ENCODE measurements at places on chromosomes 11 and 22.

DNA sequence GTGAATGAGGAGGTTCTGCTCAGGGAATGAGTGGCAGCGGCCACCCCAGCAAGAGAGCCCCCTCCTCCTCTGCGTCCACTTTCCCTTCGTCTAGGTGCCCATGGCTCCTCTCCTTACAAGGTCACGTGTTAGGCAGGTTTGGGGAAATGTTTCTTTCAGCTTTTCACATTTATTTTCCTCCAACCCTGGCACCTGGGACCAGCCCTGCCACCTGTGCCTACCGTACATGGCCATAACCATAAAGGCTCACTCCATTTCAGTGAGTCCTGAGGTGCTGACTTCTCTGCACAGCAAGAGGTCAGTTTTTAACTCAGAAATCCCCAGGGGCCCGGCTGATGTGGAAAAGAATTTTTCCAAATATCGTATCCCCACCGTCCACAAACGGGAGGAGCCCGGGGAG, 71.2 kb downstream of the FLI1 start:
- DNase-seq = no peak

DNA sequence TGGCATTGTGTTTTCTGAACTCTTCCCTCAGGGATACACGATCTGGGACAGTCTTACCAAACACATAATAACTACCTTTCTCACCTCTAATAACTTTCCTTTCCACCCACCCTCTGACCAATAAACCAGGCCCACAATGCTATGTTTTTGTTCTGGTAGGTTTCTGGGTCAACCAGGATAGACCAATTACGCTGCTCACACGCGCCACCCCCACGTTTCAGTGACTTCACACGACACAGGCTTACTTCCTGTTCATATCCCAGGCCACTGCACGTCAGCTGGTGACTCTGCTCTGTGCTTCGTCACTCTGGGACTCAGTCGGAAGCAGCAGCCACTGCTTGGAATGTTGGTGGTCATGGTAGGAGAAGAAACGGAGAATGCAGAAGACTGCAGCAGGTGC, 2.5 kb downstream of the KRTAP5-4 start:
- DNase-seq = no peak

DNA sequence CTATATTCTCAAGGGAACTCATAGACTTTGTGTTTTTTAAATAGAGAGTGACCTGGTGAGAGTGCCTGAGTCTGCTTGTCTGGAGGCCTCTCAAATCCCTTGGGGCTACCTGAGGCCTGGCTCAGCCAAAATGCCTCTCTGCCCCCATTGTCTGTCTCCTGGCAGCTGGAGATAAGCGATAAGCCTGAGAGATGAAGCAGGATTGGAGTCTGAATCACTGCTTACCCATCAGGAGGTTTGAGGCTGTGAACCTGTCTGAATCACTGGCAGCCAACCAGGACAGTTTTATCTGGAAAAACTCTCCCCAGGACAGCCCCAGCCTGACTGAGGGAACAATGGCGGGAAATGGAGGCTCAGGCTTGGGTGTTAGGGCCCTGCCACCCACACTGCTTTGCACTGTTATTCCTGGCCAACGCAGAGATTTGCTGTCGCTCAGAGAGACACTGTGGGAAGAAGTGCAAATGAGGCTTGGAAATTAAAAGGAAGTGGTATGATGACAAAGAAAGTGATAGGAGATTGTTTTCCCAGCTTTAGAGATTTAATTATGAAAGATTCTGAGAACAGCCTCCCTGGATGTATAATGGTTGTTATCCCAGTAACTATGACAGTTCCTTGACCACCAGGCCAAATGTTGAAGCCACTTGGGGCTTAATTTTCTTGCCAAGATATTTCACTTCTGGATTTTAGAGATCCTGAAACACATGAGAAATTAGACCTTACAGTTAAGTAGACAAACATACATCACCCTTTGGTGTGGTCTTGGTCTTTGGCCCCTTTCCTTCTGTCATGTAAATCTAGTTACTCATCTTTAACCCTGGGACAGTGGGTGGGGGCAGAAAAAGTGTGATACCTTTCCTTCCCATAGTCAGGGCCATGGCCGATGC, 102.1 kb downstream of the RASSF10 start:
- DNase-seq = no peak

DNA sequence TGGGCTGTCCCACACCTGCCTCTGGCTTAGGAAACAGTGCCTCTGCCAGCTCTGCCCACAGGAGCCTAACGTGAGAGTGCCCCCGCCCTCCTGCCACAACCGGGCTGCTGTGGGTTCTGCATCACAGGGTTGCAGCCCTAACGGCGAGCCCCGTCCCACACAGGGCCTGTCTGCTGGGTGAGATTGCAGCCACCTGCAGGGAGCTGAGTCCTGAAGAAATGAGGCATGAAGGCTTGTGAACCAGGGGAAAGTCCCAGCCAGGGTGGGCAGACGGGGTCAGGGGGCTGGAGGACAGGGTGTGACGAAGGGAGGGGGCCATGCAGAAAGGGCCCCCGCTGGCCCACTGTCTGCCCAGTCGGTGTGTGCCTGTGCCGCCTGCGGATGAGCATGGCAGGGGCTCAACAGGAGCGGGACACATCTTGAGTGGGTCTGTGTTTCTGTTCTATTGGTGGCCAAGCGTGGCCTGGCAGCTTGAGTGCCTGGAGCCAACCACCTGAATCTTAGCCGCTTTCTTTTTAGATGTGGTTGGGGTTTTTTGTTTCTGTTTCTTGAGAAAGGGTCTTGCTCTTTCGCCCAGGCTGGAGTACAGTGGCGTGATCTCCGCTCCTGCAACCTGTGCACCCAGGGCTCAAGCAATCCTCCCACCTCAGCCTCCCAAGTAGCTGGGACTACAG, 38.9 kb downstream of the CTTN start:
- DNase-seq = no peak

DNA sequence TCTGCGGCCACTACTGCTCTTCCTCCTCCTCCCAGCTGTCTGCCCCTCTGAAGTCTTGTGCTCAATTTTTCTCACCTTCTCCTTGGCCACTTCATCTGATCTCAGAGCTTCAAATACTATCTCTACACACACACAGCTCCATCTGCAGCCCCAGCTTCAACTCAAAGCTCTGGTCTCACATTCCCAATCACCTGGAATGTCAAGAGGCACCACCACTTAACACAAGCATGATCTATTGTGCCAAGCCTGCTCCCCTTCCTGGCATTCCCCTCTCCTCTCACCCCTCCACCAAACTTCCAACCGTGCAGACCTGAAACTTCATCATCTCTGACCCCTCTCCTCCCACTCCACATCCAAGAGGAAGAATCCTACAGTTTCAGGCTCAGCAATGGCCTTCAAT, 17.5 kb downstream of the NRXN2 start:
- no peak for DNase-seq

DNA sequence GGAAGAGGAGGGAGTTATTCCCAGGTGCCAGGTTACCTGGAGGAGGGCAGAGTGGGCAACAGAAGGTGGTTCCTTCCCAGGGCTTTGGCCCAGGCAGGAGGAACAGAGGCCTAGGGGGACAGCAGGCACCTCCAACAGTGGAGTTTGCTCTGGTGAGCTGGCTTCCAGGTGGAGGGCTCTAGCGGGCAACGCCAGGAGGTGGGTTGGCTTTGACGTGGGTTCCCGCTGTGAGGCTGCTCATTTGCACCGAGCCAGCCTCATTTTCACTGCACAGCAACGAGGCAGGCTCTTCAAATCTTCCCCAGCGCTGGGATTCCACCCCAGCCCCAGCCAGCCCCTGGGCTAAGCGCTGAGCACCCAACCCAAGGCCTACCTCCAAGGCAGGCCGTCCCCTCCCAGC, 8.1 kb downstream of the IGSF9B start:
- DNase-seq = no peak

DNA sequence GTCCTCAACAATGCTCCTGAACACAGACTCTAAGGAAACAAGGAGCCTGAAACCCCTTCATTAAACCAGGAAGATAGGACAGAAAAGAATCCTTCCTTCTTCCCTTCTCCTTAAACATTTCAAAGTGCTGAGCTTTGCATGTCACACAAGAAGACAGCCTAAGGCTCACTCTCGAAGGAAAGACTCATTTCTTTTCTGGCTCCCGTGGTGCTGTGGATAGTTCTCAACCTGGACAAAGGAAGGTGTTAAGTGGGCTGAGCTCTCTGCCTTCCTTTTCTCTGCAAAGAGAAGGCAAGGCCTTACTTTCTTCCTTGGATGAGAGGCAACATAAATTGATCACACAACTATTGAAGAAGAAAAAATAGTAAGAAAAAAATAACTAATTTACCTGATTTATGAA, 452.4 kb upstream of the DDI1 start:
- DNase-seq = no peak

DNA sequence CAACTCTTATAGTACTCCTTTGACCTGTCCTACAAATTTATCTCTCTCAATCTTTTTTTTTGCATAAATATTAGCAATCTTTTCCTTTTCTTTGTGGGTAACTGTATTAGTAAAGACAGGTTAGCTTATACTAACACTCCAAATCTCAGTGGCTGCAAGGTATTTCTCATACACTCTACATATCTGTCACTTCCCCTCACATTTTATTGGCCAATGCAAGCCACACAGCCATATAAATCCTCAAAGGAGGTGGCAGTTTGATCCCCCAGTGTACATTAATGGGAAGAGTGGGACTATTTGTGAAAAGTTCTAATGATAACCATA, 42.6 kb upstream of the EED start:
- DNase-seq = no peak

GRCh38 chr22:29985912-29986311, 94.4 kb upstream of the HORMAD2 start:
- DNase-seq = no peak
